Transverse colon (tissue), 4 donors: ENCODE measurements at places on chromosomes 4 and X.

GRCh38 chr4:44544158-44544557 lies 95.5 kb upstream of the KCTD8 start:
- no peak for DNase-seq

- DNase-seq: no peak
These were observed 42.3 kb upstream of the ACSL4 start for GRCh38 chrX:109775386-109775785.

GRCh38 chr4:80876810-80877209 lies 153.7 kb upstream of the BMP3 start:
- DNase-seq: no peak

DNA sequence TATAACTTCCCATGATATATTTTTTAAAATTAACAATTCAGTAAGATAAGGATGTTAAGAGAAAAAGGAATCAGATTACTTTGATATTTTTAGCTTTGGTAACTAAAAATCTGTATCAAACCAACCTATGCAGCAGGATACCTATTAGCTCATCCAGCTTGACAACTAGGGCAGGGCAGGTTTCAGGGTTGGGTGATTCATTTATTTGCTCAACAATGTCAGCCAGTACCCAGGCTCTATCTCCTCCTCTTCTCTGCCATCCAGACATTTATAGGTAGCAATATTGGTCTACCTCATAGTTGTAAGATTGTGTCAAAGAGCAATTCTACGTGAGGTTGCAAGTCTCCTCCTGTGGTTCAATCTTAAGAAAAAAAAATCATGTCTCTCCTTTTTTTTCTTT lies 421.9 kb downstream of the ANKRD50 start:
- DNase-seq: no peak

- no peak for DNase-seq
These were observed 162.0 kb downstream of the RNF150 start for GRCh38 chr4:140971077-140971792.

DNA sequence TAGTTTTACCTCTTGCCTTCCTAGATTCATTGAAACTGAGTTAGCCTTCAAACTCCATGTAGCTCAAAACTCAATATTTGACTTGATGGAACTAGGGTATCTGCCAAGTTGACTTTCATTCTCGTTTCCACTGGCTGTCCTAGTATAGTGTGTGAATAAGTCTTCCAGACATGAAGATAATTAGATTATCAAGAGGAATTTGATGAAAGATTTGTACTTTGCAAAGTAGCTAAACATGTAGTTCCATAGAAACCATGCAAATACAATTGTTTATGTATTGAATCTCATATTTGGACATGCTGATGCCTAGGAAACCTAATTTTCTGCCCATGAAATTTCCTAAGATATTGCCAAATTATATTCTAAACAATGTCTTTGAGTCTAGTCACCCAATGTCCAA lies 297.5 kb downstream of the ARHGAP24 start:
- DNase-seq: no peak

GRCh38 chrX:153511784-153512500 lies 5.5 kb upstream of the ATP2B3 start:
- no peak for DNase-seq

DNA sequence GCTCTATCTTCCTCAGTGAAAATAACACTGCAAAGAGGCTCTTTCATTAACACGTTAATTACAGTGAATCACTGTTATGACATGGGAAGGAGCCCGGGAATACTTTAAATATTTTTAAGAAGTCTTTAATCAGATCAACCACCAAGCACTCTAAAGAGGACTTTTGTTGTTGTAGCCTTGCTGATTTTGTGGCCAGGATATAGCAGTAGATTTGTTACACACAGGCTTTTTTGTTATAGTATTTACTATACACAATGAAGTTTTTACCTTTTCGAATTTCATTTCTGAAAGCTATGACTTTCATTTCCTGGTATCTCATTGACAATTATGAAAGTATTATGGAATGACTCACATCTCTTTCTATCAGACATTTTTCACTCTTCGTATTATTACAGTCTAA lies 20.3 kb downstream of the FGF13 start:
- no peak for DNase-seq

DNA sequence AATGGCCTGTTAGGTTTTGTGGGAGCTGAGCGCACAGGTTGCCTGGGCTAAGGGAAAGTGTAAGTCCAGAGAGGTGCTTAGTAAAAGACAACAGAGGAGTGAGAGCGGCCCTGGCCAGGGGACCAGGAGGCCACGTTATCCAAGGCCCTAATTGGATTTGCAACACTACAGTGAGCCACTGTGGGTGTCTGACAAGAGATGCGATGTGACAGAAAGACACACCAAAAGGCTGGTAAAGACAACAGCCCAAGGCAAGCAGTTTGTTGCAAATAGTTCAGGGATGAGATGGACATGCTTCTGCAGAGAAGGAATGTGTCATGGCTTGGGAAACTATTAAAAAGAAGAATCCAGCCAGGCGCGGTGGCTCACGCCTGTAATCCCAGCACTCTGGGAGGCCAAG lies 162.7 kb upstream of the KIT start:
- no peak for DNase-seq

DNA sequence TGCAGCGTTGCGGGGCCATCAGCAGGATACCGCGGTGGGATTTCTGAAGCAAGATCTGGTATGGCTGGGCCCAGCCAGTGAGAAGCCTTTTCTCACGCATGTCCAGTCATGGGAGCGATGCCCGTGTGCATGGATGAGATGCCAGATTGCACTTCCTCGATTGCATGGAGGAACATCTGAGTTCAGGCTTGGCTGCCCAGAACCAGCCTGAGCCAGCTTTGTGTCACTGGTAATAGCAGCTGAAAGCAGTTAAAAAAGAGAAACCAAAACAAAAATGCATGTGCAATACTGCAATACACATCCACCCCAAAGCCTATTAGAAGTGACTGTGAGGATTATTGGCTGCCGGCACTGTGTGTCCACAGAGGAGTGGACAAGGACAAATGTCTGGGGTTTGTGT lies 59.3 kb downstream of the PSAPL1 start:
- DNase-seq: no peak

DNA sequence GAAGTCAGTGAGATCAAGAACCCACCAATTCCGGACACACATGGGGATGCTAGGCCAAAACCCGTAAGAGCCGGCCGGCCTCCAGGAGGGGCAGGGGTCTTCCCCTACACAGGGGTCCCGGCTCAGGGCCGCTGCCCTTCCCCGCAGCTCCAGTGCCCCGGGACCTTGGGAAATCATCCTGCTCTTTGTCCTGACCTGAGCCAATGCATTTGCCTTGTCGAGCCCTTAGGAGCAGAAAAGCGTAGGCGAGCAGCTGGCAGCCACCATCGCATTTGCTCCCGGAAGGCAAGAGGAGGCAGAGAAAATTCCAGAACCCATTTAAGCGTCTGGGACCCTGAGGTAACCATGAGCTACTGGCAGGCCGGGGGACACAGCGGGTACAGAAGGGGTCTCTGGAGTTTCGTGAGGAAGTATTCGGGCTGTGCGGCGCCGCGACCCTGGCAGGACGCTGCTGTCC lies 7.4 kb upstream of the TNIP2 start:
- no peak for DNase-seq

- DNase-seq: peak; percentile 18
These were observed 107.5 kb upstream of the ACSL4 start for GRCh38 chrX:109840585-109840984.

DNA sequence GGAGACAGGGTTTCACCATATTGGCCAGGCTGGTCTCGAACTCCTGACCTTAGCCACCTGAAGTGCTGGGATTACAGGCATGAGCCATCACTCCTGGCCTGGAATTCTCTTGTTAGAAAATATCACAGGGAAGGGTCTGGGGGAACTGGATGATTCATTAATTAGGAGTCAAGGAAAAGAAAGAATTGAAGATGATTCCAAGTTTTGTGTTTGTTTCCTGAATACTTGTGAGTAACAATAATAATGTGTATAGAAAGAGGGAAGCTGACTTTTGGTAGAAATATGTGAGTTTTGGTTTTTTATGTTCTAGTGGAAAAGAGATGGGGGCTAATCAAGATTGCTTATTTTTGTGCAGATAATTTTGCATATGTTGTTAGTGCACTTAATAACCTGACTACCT lies 77.3 kb upstream of the CLNK start:
- DNase-seq: no peak

DNA sequence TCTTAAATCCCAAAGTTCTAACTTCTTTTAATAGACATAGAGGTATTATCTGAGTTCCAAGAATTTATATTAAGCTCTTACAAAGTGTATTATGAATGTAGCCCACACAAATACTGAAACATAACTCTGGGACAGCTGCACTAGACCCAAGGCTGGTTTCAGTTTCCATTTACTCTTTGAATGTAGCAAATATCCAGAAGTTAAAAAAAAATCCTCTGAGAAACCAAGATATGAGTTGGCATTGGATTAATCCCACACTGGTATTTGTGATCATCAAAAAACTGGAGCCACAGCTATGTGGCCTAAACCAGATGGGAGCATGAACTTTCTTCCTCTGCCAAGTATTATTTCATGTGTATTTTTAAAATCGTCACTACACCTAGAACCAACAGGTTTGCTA lies 23.6 kb upstream of the SMPX start:
- DNase-seq: no peak

GRCh38 chrX:17737986-17738713 lies 857 bp downstream of the SCML1 start:
- DNase-seq: peak; percentile 50

DNA sequence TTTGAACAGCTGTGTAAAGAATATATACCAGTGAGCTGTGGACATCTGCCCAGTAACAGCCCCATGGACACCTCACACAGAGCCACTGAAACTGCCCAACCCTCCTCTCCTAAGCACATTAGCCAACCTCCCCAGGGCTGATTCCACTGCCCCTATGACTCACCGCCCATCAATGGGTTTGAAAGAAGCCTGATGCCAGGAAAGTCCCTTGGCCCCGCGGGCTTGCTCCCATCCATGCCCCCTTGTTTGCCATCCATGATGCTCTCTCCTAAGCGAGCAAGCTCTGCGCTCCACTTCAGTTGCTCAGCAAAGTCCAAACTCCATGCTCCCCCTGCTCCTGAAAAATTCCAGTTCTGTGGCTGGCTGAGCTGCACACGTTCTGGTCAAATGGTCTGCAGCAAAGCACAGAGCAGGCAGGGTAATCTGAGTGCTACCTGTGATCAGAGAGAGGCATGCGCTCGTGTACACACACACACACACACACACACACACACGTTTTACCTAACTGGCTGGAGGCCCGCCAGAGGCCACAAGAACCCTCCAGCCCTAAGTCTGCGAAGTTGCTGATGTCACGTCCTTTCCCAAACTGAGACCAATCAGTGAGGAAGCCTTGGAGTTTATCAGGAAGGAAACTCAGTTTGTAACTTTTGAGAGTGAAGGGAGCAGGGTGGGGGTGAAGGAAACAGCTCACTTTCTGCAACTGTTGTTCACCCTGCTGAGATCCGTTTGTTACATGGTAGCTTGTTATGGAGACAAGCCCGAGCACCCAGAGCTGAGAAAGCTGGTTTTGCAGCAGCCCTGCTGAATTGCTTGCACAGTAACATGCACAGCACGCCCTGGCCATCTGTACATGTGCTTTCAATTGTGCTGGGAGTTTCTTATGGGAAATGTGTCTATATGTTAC lies at the start of gene ASB9:
Gene ASB9 (minus strand): TSS at position 466 of the 904 bp plus-strand sequence. CDS start 209 bp downstream, at position 257.
- DNase-seq: peak; percentile 47

- DNase-seq: no peak
These were observed 1724.0 kb downstream of the RPA4 start for GRCh38 chrX:98607739-98608138.

DNA sequence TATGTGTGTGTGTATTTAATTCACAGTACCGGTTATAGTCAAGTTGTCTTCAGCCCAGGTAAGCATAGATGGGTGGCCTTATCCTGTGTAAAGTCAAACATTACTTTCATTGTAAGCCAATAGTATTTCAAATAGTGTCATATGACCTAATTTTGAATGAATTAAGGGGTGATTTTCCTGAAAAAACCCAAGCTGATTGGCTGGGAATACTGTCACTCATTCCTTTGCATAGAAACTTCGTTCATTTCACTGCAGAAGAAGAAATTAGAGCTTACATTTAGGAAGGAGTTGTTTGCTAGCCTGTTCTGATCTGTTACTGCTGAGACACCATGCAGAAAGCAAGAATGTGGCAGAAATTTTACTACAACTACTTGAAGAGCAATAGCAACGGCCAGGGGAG lies 45.4 kb downstream of the SMARCAD1 start:
- no peak for DNase-seq

GRCh38 chr4:88419874-88420273 lies 37.0 kb upstream of the HERC5 start:
- no peak for DNase-seq

DNA sequence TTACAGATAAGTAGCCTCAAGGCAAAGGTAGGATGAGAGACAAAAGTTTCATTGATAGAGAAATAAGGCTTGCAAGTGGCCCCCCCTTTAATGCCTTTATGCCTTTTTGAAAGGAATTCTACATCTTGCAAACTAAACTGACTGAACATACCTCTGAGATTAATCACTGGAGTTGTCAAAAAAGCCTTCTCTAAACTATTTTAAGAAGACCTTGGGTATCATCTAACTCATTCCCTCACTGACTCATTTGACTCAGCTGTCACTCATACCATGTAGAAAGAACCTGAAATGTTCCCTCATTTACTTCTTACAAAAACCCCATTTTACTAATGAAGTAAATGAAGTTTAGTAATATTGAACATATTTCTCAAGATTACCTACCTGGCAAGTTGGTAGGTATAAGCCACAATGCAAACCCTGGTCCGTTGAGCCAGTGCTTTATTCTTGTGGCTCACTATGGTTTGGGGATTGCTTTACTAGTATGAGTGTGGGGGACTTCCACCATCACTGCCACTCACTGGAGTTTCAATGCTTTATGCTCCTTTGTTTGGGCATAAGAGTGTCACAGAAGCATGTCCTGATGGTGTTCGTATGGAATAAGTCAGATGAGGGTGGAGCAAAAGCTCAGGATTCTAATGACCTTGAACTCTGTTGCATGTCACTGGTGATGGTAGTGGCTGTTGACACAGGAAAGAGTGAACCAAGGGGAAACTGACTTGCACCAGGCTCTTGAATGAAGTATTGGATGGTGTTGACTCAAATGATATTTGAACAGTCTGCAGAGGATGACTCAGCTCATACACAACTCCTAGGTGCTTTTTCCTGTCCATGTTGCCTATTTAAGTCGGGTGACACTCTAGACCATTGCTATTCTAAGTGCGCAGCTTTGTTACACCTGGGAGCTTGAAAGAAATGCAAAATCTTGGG lies 305.5 kb upstream of the EMCN start:
- no peak for DNase-seq
